SK-N-SH (cell line): ENCODE measurements at places on chromosomes 2 and 18. TPM values are rescaled to one million over a fixed set of nuclear protein-coding genes. Genes with fewer than 3 reads are reported as not detected.

Gene ERFE
- polyA plus RNA-seq, result 1.3 and 1.5 TPM in 2 replicates

Gene NBAS
- polyA plus RNA-seq, result 11.9 and 12.0 TPM in 2 replicates

Gene SLC5A7
- polyA plus RNA-seq, result 0.12 and 0.57 TPM in 2 replicates

Gene POMC
- polyA plus RNA-seq, result not detected in 2 replicates

Gene LINC00305
- polyA plus RNA-seq, result not detected in 2 replicates

Gene DCDC2C
- not detected in 2 replicates for polyA plus RNA-seq

Gene GCG
- polyA plus RNA-seq, result not detected in 2 replicates

Gene SCG2
- polyA plus RNA-seq, result 373 and 509 TPM in 2 replicates

Gene CHRNG
- polyA plus RNA-seq, result not detected in 2 replicates

Gene SP3
- 23.1 and 28.9 TPM in 2 replicates for polyA plus RNA-seq

Gene CBLN2
- 0.28 and 0.37 TPM in 2 replicates for polyA plus RNA-seq

Gene C18orf54
- polyA plus RNA-seq, result 0.68 and 0.76 TPM in 2 replicates
